ENCODE measurements at places on chromosomes 16 and 17.

DNA sequence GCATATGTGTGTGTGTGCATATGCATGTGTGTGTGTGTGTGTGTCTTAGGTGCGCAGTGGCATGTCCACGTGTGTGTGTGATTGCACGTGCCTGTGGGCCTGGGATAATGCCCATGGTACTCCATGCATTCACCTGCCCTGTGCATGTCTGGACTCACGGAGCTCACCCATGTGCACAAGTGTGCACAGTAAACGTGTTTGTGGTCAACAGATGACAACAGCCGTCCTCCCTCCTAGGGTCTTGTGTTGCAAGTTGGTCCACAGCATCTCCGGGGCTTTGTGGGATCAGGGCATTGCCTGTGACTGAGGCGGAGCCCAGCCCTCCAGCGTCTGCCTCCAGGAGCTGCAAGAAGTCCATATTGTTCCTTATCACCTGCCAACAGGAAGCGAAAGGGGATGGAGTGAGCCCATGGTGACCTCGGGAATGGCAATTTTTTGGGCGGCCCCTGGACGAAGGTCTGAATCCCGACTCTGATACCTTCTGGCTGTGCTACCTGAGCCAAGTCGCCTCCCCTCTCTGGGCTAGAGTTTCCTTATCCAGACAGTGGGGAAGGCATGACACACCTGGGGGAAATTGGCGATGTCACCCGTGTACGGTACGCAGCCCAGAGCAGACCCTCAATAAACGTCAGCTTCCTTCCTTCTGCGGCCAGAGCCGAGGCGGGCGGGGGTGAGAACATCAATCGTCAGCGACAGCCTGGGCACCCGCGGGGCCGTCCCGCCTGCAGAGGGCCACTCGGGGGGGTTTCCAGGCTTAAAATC is 47.6 kb downstream of the IL21R start:
- peak; percentile 51 for DNase-seq

DNA sequence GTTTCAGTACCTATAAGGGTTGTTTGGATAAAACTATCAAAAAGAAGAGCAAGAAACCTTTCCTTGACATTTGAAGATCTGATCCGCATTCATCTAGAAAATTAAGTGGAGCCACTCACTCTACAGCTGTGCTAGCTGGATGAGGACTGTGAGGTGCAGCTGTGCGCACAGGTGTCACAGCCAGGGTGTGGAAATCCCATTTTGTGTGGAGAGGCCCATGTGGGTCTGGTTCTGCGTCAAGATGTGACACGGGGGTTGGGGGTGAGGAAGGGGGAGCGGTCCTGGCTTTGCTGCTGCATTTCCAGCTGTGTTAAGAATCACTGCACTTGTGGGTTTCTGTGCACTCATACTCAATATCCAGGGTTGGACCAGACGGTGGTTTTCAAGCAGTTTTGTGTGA is 70.7 kb downstream of the CLEC16A start:
- no peak for DNase-seq

GRCh38 chr17:17840751-17841591 is 4.2 kb upstream of the SREBF1 start:
- no peak for DNase-seq

- peak; percentile 53 for DNase-seq
Observed at GRCh38 chr17:64262198-64262999, 661 bp downstream of the TEX2 start.

DNA sequence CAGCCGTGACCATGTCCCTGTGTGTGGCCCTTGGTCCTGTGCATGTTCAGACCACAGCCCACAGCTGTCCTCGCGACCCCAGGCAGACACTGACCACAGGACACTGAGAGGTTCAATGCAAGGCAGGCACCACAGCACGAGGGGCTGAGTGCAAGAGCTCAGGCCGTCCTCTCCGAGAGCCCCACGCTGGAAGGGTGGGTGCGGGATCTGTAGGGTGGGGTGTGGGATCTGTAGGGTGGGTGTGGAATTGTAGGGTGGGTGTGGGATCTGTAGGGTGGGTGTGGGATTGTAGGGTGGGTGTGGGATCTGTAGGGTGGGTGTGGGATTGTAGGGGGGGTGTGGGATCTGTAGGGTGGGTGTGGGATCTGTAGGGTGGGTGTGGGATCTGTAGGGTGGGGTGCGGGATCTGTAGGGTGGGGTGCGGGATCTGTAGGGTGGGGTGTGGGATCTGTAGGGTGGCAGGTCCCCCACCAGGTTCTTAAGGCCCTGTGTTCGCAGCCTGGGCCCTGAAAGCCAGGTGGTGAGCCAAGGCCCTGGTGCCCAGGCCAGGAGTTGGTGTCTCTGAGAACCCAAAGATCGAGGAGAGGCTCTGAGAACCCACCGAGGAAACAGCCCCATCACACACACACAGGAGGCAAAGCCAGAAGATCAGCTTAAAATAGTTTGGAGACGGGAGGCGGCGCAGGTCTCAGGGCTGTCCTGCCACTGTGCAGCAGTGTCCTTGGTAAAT is 48.2 kb downstream of the METRNL start:
- DNase-seq: no peak

GRCh38 chr16:69890892-69891282 is 60.2 kb upstream of the CLEC18A start:
- no peak for DNase-seq

DNA sequence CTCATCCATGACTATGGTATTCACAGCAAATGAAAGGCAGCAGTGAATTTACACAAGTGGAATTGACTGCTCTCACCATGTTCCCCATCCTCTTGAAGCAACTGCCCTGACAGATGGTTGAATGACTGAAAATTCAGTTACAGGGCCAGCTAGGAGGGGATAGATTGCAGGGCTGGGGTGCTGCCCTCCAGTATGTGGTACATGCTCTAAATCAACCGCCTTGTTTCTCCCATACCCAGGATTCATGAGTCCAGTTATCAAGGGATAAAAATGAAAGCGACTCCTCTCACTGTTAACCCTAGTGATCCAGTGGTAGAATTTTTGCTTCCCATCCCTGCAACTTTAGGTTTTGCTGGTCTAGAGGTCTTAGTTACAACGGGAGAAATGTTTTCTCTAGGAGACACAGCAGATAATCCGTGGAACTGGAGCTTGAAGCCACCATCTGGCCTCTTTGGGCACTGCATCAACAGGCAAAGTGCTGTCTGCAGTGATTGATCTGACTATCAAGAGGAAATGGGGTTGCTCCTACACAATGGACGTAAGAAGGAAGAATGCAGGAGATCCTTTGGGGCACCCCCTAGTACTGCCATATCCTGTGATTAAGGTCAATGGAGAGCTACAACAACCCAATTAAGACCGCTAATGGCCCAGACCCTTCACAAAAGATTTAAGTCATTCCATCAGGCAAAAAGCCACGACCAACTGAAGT is 32.0 kb downstream of the SCPEP1 start:
- peak; percentile 1 for DNase-seq

GRCh38 chr16:82093666-82094300 is 58.7 kb downstream of the HSD17B2 start:
- no peak for DNase-seq

DNA sequence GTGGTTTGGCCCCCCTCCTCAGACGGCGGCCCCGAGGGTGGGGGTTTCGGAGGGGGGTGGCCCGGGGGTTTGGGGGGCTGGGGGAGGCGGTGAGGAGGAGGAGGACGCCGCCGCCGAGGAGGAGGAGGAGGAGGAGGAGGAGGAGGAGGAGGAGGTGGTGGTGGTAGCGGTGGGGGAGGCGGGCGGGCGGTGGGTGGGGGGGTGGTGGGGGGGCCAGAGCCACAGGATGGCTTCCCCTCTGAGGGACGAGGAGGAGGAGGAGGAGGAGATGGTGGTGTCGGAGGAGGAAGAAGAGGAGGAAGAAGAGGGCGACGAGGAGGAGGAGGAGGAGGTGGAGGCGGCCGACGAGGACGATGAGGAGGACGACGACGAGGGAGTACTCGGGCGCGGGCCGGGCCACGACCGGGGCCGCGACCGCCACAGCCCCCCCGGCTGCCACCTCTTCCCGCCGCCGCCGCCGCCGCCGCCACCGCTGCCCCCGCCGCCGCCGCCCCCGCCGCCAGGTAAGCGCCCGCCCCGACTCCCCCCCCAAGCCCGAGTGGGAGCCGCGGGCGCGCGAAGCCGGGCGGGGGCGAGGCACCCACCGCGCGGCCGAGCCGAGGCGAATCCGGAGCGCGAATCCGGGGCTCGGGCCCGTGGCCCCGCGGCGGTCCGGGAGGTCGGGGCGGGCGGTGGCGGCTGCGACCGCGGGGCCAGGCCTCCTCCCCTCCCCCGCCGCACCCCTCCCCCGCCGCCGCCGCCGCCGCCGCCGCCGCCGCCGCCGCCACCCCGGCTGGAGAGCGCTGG is 3.8 kb upstream of the CHD3 start:
- no peak for DNase-seq

- DNase-seq: peak; percentile 9
Observed at GRCh38 chr16:88264641-88265285, 118.0 kb upstream of the ZNF469 start.

GRCh38 chr17:17745476-17746455 is 64.5 kb downstream of the RAI1 start:
- DNase-seq: no peak

- DNase-seq: no peak
Observed at GRCh38 chr17:74779948-74780400, 3.8 kb upstream of the NAT9 start.

DNA sequence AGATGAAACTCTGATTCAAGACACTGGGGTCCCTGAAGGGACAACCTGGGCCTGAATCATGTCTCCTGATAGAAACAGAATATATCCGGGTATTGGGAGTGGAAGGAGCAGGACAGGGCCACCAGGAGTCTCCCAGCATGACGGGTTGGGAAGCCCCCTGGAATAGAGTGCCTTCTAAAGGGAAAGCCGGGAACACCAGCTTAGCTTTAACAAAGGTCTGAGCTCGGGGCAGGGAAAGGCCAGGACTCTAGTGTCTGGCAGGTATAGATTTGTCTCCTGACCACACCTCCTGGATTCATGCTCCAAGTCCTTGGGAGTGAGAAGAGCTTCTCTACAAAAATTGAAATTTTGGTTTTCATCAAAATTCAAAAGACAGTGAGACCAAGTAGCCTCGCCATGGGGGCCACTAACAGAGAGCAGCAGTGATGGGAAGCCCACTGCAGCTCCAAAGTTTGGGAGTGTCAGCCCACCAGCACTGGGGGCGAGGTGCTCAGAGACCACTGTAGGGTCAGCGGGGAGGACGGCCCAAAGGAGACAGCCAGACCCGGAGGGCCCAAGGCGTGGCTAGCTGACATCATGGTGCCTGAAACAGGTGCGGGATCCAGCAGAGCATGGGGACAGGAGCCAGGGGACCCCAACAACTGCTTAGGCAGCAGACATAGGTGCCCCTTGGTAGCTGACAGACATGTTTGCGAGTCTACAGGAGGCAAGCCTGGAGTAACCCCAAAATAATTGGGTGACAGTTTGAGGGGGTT is 81.0 kb downstream of the C16orf78 start:
- DNase-seq: no peak

DNA sequence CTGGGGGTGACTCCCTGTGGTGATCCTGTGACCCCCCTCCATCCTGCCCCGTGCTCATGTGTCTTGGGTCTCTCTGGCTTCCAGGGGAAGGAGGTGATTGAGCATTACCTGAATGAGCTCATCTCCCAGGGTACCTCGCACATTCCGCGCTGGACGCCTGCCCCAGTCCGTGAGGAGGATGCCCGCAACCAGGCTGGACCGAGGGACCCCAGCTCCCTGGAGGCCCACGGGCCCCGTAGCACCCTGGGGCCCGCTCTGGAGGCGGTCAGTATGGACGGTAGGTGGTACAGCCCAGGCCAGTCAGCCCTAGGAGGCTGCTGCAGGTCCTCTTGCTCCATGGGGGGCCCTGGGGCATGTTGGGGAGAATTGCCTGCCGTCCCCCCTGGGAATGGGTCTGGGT is 33.6 kb downstream of the SEC14L5 start:
- no peak for DNase-seq

DNA sequence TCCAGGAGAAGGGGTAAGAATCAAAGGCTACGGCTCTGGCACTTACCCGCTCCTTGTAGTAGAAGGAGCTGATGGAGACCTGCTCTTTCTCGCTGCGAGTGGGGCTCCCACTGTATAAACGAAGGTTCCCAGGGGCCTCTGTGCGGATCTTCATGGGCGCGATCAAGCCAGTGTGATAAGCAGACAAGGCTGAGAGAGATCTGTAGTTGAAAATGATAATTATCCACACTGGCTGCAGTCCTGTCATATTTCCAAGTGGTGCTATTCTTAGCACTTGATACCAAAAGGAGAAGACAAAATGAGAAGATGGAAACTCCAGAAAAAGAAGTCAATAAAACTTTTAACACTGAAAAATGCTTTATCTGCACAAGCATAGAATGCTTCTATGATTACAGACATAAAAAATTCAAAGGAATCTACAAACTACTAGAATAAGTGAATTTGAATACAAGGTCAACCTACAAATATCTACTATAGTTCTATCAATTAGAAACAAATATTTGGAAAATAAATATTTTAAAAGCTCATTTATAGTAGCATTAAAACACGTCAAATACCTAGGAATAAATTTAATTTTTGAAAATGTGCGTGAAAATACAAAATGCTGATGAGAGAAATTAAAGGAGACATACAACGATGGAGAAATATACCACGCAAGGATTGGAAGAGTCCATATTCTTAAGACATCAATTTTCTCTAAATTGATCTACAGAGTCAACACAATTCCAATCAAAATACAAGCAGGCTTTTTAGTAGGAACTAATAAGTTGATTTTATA is 80.8 kb downstream of the WDR59 start:
- DNase-seq: no peak

DNA sequence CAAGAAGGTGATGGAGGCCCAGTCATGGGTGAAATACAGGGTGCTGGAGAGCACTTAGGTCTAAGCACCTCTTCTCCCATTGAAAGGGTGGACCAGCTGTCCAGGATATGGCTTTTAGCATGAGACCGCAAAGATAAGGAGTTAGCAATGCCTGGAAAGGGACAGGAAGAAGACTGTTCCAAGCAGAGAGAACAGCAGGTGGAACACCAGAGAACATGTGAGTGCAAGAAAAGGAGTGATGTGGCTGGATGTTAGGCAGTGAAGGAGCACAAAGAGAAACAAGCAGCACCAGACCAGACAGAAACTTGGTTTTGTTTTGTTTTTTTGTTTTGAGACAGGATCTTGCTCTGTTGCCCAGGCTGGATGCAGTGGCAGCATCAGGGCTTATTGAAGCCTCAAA is 45.4 kb upstream of the CCL1 start:
- DNase-seq: no peak
